Activated CD8-positive, alpha-beta memory T cell treated with anti-CD3 and anti-CD28 coated beads for 1 hour (primary cell): ENCODE measurements at places on chromosomes 4 and X.
A peak's percentile ranks its signal among the peaks of the same experiment; 100 is the strongest.

GRCh38 chr4:119872371-119873016 is 194.2 kb downstream of the MAD2L1 start:
- DNase-seq, result no peak

DNA sequence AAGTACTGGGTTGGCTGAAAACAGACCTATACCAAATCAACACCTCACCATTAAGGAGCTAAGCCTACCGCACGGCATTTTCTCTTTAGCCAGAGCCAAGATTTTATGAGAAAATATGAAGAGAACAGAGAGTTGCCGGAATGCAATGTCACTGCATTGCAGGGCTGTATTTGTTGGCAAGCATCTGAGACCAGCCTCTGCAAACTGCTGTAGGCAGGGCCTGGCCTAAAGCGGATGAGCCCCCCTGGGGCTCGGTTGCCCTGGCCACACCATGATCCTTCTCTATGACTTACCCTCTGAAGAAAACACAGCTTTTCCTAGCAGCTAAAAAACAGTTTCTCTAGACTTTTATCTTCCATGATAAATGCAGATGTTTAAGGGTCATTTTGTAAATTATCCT is 120.5 kb upstream of the SORBS2 start:
- DNase-seq, result no peak

DNA sequence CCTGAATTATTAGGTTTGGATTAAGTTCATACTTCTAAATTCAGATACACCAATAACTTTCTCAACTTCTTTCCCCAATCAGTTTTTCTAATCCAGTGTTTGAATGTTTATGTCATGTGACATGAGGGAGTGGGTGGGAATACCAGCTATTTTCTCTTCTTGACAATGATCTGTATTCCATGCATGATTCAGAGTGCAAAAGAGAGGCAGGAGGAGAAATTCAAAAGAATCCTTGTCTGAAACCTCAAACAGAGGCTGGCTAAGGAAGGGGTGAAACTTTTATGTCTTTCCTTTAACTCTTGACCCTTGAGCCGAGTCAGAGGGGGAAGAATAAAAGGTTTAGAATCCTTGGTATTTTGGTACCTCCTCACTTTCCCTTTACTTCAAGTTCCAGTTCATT is 544.7 kb downstream of the SPRY1 start:
- DNase-seq, result no peak

GRCh38 chr4:102080184-102080583 is 265.1 kb downstream of the SLC39A8 start:
- DNase-seq, result no peak

DNA sequence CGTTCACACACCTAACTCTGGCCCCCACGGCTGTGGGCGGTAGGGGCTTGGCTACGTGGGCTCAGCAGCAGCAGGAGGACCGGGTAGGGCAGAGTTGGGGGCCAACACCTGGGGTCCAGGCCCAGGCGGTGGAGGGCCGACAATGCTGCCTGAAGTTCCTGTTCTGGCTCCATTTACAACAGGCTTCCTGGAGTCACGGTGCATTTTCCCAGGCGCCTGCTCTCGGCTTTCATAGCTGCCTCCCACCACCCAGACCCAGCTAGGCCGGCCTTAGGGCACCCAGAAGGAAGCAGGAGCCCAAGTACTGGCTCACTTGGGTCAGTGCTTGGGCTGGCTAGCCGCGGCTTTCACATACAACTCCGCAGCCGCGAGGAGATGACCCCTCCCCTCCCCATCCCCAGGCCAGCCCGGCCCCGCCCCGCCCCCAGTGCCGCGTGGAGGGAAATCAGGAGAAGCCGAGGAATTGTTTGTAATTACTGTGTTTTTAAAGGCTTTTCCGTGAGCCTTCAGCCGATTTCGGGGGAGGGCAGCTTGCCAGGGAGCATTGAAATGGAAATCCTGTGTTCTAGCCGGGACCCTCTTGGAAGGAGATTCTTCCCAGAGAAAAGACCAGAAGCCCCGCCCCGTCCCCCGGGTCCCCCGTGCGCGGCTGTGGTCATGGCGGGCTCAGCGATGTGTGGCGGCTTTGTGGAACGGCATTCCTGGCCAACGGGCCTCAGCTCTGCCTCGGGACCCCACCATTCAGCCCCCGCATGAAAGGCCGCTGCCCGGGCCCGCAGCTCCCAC is 28.5 kb downstream of the PJA1 start:
- no peak for DNase-seq

DNA sequence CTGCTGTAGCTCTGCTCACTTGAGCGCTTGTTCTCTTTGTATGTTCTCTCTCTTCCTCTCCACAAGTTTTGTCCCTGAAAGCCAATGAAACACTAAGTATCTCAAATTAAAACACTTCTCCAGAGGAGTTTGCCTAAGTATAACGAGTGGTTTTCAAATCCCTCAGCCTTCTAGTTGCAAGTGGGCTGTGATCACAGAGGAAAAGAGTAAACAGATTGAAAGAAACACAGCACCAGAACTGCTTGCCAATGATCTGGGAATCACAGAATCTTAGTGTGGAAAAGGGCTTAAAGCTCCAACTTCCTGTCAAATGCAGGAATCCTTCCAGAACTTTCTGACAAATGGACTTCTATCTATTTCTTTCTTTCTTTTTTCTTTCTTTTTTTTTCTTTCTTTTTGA is 4.8 kb upstream of the PRSS12 start:
- DNase-seq, result no peak

DNA sequence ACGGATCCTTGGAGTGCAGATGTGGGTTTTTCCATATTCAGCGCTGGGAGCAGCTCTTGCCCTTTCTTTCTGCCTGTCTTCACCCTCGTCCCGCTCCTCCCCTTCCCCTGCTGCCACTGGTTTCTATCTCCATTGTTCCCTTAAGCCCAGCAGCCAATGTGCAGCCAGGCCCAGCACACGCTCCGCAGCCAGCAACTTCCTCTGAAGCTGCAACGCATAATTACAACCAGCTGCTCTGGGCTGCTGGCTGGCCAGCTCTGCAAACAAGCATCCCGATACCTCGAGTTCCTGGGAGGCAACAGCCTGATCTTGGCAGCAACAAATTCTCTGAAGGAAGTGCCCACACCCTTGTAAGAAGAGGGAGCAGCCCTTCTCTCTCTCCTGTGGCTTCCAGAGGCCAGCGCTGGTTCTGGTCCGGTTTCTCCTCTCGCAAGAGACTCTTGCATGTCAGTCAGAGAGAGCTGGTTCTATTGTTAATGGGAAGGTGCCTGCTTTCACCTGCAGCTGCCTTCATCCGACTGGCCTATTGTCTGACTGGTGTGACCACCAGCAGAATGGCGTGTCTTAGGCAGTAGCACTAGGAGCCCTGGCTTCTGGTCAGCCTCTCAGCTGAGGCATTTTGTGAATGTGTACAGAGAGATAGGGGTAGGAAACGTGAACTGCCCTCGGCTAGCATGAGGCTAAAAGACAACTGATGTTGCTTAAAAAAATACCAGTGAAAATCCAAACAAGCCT is 83.8 kb upstream of the MAML3 start:
- DNase-seq, result no peak

GRCh38 chr4:153950100-153950979 is 161.5 kb upstream of the SFRP2 start:
- DNase-seq, result no peak

GRCh38 chrX:30821116-30821515 is 67.9 kb downstream of the TAB3 start:
- no peak for DNase-seq

DNA sequence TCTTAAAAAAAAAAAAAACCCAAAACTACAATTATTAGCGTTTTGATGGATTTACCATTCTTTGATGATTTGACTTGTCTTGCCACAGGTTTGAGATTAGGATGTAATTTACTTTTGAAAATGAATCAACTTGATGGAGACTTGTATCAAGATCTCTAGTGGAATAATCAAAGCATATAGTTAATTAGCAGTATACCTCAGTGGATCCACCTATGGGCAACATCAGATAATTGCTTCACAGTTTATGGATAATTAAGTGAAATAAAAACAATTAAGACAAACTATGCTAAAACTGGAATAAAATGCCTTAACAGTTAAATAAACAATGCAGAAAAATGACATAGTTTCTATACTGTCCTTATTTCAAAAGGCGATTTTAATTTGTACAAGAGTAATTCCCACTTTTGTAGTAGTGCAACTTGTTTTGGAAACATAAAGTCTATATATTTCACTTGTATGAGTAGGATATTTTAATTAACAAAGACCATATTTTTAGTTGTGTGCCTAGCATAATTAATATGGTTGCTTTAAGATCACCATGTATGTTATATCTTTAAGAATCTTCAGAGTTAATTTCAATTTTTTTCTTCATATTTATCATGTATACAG is 4.2 kb downstream of the CPEB2 start:
- DNase-seq, result no peak

DNA sequence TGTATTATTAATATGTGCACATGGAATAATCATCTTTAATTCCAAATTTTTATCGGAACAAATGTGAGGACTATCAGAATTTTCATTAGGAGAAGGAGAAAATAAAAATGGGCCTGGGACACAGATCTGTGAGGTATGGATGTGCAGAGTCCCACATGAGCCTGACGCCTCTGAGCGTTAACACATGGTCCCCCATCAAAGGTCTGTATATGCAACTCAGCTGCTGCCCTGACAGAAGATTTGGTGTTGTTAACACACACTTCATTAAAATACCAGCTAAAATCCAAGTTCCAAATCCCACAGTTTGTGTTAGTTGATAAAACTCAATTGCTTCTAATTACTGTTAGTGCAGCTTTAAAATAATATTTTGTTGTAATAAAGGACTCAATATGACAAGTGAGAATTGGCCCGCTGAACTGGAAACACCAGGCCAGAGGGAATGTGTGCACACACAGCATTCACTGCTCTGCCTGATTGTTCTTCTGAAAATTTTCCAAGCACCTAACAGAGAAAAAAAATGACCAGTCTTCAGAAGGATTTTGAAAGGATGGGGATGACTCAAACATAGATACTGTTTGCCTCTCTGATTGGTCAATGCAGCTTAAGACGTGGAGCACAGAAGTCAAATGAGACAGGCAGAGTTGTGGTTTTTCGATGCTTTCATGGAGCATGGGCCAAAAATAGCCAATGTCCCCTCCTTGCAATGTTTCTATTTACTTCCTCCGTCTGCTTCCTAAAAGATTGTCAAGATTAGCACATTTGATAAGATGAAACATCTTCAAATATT is 266.6 kb downstream of the NKX6-1 start:
- no peak for DNase-seq

GRCh38 chr4:170059421-170059820 is 30.3 kb downstream of the AADAT start:
- no peak for DNase-seq

- no peak for DNase-seq
These were observed 80.9 kb downstream of the IL21 start for GRCh38 chr4:122539861-122540465.

GRCh38 chrX:69010339-69010738 is 154.9 kb downstream of the PJA1 start:
- no peak for DNase-seq

DNA sequence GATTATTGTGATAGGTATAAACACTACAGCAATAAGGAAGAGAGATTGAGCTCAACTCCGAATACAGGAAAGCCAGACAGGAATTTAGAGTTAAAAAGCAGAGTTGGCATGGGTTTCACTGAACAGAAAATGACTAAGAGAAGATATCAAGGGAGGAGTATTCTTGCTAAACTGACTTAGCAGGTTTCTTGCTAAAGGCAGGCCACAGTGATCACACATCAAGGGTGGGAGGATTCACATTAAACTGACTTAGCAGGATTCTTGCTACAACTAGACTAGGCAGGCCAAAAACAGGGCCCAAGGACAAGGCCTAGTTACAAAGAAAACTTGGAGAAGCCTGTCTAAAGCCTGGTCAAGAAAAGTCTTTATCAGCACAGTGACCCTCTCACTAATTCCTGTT is 195.1 kb downstream of the MAGEB5 start:
- no peak for DNase-seq

GRCh38 chrX:108250654-108251579 is 159.3 kb downstream of the ATG4A start:
- no peak for DNase-seq

DNA sequence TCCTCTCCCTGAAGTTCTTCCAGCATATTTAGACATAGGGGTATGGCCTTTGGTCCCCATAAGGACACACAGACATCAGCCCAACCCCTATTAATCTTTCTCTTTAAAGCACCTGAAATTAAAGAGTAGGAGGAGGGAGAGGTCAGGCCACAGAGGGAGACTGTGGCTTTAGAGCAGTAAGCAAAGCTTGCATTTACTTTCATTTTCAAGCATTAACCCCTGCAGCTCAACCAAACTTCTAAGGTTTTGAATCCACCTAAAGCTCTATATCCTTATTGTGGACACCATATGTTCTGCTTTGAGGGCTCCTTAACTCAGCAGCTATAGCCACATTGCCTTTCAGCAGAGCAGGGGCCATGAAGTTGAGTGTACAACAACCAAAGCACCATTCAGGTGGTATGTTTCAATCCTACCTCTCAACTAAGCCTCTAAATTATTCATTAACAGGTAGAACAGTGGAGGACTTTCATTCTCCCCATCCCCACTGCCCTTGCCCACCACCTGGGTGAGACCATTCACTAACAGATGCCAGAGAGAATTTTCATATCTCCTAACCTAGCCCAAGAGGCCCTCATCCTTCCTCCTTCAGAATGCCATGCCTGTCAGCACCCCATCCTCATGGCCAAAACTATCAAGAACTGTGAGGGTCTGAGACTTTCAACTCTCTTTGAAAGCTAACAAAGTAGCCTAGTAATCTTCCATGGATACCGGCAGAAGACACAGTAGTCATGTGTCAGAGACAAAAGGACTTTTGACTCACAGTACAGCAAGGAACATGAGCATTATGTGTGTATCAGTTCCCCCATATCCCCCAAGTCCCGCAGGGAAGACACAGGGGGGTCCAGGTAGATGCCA is 20.8 kb downstream of the LIN54 start:
- DNase-seq, result no peak

GRCh38 chr4:152448038-152448707 is 87.7 kb downstream of the FBXW7 start:
- no peak for DNase-seq

GRCh38 chr4:6027392-6027791 is 9.2 kb upstream of the C4orf50 start:
- no peak for DNase-seq

DNA sequence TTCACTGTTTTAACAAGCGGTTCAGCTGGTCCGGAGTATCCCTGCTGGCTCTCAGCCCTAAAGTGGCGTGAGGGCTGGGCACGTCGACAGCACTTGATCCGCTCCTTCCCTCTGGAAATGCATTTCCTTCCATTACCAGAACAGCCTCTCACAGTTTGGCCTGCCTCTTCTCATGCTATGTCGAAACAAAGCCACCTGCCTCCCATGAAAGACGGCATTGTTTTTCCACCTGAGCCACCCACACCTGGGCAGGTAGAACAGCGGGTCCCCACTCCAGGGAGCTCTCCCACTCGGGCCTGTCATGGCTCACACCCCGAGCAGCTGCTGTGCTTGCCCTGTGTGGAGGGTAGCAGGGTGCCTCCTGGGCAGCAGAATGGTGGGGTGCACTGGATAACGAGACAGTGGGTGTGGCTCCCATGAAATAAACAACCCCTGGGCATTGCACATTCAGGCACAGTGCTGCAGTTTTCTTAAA is 86.2 kb downstream of the FHDC1 start:
- no peak for DNase-seq

GRCh38 chr4:55866290-55866907 is 13.0 kb downstream of the EXOC1 start:
- no peak for DNase-seq

- DNase-seq, result no peak
These were observed 235.9 kb upstream of the GIMD1 start for GRCh38 chr4:106604319-106605051.

GRCh38 chr4:88166608-88167007 is 8.2 kb upstream of the ABCG2 start:
- DNase-seq, result no peak

GRCh38 chrX:24423960-24424359 is 41.1 kb upstream of the PDK3 start:
- no peak for DNase-seq

GRCh38 chr4:99816545-99817308 is at the start of gene DAPP1:
TSS of gene DAPP1 (plus strand) at chr4:99816827. CDS start at chr4:99816914, 87 bp downstream.
- peak; percentile 35 for DNase-seq
